Colonic mucosa (tissue), 4 donors: ENCODE measurements at places on chromosomes 6 and 20.

- DNase-seq, result no peak
Observed at GRCh38 chr20:16423311-16424212, 149.7 kb downstream of the KIF16B start.

DNA sequence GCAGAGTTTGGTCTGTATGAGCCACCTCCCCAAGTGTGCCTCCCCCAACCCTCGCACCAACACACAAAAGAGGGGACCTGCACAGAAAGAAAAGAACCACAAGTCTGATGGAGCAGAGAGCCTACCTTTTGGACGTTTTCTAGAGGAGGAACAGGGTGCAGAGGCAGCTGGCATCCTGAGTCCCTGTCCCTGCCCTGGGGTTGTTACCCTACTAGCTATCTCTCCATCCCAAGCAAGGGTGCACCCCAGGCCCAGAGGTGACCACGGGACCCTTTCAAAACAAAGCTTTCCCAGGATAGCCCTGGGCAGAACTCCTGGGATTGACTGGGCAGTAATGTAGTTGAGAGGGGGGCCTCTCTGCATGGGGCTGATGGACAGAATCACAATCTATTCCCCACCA, 9.7 kb upstream of the MATN4 start:
- DNase-seq, result no peak

- DNase-seq, result no peak
Observed at GRCh38 chr20:44412402-44413144, 57.1 kb downstream of the HNF4A start.

GRCh38 chr6:139982652-139983295, 608.3 kb upstream of the CITED2 start:
- no peak for DNase-seq

DNA sequence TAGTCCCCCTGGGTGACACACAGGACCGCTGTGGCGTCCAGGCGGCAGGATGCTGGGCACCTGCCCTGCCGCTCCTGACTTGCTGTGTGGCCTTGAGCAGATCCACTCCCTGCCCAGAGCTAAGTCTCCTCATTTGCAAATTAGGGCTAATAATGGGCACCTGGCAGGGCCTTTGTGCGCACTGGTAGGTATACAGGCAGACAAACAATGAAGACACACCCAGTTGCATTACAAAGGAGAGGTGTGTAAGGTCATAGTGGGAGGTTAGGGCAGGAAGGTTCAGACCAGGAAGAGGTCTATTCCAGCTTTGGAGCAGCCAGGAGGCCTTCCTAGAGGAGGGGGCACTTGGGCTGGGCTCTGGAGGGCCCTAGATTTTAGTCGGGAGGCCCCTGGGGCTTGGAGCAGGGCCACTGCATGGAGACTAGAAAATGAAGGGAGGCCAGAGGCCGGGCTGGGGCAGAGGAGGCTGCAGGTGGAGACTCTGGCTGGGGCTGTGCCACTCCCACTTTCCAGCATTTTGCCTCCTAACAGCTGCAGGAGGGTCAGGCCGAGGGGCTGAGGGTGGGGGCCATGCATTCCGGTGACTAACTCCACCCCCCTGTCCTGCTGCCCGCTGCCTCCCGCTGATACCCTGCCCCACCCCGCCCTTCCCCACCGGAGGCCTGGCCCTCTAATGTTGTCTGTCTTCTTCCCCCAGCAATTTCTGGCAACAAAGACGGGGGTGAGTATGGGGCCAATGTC, 28.5 kb downstream of the MYH7B start:
- peak; percentile 41 for DNase-seq

DNA sequence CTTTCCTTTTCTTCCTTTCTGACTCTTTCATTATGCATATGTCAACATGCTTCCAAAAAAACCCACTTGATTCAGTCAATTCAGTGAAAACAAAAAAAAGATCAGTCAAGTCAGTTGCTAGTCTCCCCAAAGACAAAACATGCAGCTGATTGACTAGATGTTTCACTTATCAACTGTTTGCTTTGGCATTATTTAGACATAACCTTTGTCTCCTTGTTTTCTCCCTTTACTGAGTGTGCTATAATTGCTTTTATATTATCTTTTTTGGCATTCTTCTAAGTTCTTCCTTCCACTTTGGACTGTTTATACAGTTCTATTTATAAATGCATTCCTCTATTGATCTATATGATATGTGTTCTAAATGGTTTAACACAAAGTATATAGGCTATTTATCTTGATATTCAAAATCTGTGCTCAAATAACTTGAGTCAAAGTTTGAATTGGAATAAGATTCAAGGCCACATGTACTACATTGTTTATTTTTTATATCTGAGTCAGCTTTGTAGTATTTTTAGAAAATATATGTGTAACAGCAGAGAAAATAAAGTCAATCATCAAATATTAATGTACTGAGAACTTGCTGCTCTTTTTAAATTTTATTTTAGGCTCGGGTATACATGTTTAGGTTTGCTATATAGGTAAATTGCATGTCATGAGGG, 260.5 kb downstream of the CENPW start:
- no peak for DNase-seq

DNA sequence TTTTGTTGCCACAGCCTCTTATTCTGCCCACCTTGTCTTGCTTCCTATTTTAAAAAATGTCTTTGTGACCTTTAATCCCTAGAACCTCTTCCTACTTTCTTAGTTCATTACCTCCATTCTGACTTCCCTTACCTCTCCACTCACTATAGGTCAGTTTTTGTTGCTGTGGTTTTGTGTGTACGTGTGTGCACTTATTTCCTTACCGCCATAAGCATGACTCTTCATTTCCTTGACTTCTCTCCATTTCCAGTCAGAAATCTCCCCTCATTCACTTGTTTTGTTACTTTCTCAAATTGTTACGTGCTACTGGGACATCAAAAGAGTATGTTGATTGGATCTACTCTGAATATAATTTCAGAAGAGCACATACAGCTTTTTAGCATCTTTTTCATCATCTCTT, 26.6 kb downstream of the SF3B5 start:
- no peak for DNase-seq

GRCh38 chr20:53028337-53029007, 56.3 kb downstream of the TSHZ2 start:
- no peak for DNase-seq

DNA sequence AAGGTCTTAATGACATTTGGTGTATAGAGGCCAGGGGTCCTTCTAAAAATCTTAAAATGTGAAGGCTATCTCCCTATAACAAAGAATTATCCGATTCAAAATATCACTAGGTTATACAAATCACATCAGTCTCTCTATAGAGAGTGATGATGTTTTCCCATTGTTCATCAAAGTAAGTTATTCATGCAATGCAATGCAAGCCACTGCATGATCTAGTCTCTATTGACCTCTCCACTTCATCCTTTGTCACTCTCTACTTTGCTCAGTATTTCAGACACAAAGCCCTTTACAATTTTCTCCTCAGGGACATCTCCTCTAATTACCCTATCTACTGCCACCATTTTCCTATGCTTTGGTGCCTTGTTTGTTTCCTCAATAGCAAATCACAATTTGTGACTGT, 628.0 kb downstream of the HTR1B start:
- no peak for DNase-seq

- DNase-seq, result no peak
Observed at GRCh38 chr6:16208989-16209388, 29.4 kb upstream of the GMPR start.

GRCh38 chr6:40744835-40745234, 157.7 kb upstream of the LRFN2 start:
- DNase-seq, result no peak

DNA sequence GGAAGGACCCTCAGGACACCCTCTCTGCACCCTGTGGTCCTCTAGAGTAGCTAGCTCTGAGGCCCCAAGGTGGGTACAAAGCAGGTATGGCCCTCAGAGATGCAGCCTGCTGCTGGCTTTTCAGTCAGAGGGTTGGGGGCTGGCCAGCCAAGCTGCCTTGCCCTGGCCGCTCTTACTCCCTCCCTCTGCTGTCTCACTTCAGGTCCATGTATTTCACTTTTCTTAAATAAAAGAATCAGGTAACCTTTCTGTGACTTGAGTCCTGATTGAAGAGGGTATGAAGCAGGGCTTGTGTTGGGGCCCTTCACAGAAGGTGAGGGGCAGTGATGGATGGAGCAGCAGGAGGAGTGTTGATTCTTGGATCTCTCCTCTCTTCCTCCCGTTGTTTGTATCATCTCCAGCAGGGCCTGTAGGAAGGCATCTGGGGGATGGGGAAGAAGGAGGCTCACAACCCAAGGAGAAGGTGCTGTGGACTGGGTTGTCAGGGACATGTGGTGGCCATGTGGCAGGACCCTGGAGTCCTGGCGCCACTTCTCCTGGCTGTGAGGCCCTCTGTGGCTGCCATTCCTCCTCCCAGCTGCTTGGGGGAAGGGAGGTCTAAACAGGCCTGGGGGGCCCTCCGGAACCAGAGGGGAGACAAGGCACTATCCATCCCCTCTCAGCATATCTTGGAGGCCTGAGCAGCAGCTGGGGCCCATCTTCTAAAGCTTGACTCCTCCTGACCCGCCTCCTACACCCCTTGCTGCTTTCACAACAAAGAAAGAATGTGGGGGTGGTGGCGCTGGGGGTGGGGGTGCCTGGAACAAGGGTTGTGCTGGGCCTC, 1.1 kb upstream of the PTK7 start:
- peak; percentile 30 for DNase-seq

GRCh38 chr6:2020909-2021308, 224.5 kb downstream of the GMDS start:
- no peak for DNase-seq

- no peak for DNase-seq
Observed at GRCh38 chr6:152348116-152348515, 289.0 kb downstream of the SYNE1 start.

GRCh38 chr6:32761072-32761471, 2.3 kb downstream of the HLA-DQB2 start:
- no peak for DNase-seq

- DNase-seq, result peak; percentile 30
Observed at GRCh38 chr20:25148181-25148981, 47.1 kb upstream of the ENTPD6 start.

GRCh38 chr6:46773201-46773855, 19.9 kb upstream of the MEP1A start:
- no peak for DNase-seq

DNA sequence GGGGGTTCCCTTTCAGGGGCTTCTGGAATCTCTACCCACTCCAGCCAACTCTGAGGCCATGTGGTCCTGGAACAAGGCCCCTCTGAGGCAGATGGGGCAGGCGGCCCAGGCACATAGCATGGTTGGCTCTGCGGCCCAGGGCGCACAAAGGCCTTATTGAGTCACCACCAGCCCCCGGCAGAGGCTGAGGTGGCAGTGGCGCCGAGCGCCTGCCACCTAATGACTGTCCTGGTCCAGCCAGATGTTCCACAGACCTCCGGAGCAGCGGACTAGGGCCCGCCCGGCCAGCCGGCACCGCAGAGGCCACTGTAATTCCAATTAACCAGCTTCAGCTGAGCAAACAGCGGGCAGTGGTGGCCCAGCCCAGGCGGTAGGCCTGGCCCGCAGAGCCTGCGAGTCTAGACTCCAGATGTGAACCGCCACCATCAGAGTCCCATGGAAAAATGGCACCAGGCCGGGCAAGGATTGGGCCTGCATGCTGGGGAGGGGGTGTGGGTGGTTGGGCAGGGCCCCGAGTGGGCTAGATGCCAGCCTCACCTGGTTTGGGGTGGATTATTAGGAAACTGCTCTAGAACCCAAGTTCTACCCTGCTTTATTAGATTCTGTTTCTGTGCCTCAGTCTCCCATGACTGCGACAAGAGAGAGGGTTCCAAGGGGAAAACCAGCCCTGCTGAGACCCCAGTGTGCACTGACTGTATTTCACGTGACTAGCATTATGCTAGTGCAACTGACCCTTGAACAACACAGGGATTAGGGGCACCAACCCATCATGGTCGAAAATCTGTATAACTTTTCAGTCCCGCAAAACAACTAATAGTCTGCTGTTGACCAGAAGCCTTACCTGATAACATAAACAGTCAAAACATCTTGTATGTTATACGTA, 34.1 kb upstream of the ID1 start:
- no peak for DNase-seq

GRCh38 chr20:20731945-20732296, 19.5 kb upstream of the RALGAPA2 start:
- DNase-seq, result no peak

GRCh38 chr6:134631398-134631924, 313.5 kb upstream of the SGK1 start:
- DNase-seq, result no peak

DNA sequence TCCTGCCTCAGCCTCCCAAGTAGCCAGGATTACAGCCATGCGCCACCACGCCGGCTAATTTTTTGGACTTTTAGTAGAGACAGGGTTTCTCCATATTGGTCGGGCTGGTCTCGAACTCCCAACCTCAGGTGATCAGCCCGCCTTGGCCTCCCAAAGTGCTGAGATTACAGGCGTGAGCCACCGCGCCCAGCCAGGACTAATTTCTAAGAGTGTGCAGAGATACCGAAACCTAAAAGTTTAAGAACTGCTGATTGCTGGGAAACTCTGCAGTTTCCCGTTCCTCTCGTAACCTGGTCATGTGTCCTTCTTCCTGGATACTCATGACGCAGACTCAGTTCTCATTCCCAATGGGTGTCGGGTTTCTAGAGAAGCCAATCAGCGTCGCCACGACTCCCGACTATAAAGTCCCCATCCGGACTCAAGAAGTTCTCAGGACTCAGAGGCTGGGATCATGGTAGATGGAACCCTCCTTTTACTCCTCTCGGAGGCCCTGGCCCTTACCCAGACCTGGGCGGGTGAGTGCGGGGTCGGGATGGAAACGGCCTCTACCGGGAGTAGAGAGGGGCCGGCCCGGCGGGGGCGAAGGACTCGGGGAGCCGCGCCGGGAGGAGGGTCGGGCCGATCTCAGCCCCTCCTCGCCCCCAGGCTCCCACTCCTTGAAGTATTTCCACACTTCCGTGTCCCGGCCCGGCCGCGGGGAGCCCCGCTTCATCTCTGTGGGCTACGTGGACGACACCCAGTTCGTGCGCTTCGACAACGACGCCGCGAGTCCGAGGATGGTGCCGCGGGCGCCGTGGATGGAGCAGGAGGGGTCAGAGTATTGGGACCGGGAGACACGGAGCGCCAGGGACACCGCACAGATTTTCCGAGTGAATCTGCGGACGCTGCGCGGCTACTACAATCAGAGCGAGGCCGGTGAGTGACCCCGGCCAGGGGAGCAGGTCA, at the start of gene HLA-E:
Gene HLA-E, plus strand, starts transcription at position 429 of the 945 bp plus-strand sequence. Its CDS starts 23 bp downstream, at position 452.
- peak; percentile 96 for DNase-seq

DNA sequence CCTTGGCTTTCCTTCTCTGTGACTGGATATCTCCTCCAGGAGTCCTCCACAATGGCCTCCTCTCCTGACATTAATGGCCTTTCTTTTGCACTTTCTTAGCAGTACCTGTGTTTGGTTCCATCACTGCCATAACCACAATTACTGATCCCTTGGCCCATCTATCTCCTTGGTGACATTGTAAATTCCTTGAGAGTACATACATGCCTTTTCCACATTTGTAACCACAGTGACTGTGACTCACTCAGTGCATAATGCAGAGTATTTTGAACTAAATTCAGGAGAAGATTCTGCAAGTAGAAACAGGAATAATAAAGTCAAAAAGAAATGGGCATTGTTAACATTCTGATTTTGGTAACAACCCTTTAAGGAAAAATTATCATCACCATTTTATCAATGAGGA, 197.2 kb upstream of the SOX4 start:
- DNase-seq, result no peak

DNA sequence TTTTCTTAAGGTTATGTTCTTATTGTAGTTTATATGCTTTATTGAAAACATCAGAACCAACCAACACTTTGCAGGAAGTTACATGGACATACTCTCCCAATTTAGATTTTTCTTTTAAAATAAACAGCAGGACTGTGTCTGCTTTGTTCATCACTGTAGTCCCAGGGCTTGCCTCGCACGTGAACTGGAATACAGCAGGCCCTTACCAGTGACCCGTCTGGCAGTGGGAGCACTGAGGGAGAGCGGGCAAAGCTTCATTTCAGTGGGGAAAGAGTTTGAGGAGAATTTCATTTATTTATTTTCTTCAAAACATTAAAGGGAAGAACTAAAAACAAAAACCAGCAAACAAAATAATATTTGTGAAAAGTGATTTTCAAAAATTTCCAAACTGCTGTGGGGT, 230.8 kb downstream of the PAX1 start:
- DNase-seq, result no peak
